AG04450 (cell line): ENCODE measurements at places on chromosomes 7 and 10.

DNA sequence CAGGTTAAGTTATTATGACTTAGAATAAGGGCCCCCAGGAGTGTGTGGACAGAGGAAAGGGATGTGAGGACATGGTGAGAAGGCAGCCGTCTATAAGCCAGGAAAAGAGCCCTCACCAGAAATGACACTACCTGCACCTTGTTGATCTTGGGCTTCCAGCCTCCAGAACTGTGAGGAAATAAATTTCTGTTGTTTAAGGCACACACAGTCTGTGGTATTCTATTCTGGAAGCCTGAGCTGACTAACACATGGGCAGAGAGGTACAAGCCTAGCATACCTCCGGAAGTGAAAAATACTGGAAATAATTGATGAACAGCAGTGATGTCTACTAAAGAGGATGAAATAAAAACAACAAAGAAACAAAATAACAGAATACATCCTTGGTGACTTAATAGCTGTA is 46.1 kb upstream of the GRB10 start:
- no peak for DNase-seq

DNA sequence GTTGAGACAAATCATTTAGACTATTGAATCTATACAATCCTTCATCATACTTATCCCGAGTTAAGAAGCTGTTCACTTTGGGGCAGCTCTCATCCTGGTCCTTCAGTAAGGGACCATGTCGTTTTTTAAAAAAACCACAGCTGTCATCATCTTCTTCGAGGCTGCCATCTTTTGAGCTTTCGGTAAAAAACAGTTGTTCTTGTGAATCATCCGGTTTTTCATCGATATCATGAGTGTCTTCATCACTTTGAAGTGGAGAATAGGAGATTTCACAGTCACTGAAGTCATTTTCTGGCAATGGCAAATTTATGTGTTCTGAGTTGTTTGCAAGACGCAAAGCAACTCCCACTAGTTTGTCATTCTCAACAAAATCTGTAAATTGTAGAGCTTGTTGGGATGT is 3.9 kb downstream of the DCLRE1A start:
- DNase-seq = no peak

DNA sequence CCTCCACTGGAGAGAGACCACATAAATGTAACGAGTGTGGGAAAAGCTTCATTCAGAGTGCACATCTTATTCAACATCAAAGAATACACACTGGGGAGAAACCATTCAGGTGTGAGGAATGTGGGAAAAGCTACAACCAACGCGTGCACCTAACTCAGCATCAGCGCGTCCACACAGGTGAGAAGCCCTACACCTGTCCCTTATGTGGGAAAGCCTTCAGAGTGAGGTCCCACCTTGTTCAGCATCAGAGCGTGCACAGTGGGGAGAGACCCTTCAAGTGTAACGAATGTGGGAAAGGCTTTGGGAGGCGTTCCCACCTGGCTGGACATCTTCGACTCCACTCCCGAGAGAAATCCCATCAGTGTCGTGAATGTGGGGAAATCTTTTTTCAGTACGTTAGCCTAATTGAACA is 20.6 kb downstream of the FAM200A start:
- no peak for DNase-seq

DNA sequence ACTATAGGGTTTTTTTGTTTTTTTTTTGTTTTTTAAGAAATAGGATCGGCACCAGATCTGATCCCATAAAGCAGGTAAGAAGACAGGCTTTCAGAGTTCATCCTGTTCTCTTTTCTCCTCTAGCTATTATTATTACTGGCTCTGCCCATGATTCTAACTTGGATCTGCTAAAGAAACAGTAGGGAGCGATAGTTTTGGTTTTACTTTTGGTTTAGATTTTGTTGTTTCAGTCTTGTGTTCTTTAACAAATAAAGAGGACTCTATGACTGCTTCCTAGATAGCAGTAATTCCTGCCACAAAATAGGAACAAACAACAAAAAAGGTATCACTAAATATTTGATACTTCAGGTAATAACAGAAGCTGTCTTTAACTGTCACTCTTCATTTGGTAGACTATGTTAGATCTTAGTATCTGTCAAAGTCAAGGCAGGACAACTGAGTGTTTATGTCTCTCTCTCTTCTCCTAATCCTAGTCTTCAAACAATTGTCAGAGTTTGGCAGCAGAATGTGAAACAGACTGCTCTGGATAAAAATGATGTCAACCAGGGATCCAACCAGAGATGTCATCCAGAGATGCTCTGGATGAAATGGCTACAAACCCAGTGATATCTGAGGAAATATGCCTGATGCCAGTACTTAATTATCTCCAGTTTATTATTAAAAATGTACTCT is 99.8 kb downstream of the KMT2C start:
- no peak for DNase-seq

DNA sequence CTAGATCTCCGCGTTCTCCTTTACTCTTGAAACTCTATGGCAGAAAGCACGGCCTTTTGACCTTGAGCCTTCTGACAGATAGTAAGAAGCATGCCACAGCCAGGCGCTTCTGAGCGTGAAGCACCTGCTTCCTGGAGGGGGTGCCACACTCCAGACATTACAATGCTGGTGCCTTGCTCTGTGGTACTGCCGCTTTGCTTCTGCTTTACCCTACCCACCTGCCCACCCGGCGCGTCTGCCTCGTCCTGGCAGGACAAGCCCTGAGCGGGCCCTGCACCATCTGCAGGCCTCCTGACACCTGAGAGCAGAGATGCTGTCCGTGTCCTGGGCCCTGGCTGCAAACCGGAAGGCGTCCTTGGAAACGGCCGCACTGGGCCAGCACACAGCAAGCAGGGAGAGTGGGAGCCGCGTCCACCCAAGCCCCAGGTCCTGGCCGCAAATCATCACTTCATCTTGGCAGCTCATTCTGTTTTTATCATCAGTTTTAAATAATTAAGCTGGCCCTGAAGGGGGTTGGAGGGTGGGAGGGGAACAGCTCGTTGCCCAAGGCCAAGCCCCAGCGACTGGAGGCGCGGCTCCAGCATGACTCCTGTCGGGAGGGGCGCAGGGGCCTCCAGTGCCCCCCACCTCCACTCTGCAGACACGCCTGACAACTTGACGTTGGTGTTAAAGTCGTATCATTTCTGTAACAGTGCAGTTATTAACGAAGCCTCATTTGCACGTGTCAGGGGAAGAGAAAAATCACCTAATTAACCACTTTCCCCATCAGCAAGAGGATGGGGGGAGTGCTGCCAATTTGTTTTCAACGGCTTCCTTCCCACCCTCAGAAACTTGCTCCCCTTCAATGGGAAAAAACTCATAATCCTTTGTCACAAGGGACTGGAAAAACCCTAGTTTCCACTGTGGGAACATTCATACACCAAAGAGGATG is 132.2 kb downstream of the MAD1L1 start:
- DNase-seq = no peak

DNA sequence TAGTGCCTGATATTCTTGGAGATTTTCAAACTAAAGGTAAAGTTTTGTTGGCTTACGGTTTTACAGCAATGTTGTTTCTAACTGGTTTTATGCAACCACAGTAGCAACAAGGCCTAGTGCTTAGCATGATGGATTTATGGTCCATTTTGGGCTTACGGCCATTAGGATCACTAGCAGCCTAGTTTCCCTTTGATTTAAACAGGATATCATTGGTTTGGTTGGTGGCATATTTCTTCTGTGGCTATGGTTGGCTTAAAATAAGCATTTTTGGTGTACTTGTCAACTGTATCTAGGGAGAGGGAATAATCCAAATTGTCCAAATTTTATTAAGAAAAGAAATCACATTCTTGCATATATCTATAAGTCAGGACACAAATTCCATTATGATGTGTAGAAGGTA is 194.0 kb downstream of the HDAC9 start:
- DNase-seq = no peak

GRCh38 chr7:142833174-142834048 is 21.5 kb upstream of the EPHB6 start:
- DNase-seq = no peak

DNA sequence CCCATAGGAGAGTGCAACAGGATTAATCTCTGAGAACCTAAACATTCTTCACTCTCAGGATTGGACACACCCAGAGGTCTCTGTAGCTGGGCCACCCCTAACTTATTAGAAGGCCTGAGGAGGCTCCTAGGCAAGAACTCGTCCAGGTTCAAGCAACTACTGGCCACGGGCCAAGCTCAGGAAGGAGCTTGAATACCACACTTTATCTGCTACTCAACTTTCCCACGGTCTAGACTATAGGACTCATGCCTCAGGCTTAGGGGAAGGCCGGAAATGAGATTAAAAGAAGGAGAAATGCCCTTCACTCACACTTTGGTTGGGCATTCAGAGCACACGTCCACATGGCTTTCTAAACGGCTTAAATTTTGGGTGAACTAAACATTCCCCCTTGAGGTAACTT is 142.8 kb upstream of the PHYHIPL start:
- no peak for DNase-seq

DNA sequence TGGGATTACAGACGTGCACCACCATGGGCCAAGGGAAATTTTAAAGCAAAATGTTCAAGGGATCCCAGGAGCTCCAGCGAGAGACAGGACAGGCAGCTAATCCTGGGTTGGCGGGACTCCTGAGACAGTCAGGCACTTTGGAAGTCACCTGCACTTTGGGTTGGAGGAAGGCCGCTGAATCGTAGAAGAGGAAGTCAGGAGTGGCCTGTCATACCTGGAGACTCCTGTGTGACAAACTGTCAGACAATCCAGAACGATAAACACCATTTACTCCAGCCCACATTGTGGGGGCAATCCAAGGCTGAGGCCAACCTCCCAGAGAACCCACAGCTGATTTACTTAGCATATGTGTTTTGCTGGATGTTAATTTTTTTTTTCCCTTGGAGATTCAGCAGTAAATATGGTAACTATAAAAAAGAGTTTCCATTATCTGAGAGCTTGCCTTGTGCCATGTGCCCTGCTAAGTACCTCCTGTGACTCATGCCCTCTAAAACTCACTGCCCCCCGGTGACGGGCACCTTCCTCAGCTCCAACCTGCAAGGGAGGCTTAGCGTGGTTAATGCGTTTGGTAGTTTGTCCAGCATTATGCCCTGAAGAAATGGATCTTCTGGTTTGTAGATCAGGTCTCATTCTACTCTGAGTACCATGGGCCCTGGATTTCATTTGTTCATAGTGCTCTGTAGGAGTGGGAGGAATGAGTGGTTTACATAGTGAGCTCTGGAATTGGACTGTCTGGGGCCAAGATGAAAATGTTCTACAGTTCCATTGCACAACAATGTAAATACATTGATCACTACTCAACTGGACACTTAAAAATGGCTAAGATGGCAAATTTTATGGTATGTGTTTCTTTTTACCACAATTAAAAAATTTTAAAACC is 50.9 kb downstream of the ICA1 start:
- no peak for DNase-seq

DNA sequence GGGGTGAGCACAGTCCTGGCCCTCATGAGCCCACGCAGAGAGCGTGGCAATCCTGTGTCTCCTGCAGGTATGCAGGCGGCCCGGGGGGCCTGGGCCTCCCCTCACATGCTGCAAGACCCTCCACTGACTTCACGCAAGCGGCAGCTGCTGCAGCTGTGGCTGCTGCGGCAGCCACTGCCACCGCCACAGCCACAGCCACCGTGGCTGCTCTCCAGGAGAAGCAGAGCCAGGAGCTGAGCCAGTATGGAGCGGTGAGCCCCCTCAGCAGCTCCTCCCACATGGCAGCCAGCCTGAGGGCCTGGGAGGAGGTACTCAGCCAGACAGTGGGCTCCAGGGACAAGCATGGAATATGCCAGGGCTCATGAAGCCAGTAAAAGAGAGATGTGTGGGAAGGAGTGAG is 8.7 kb downstream of the ZMIZ2 start:
- DNase-seq = no peak

GRCh38 chr7:159197066-159197975 is 52.7 kb upstream of the VIPR2 start:
- DNase-seq = no peak

DNA sequence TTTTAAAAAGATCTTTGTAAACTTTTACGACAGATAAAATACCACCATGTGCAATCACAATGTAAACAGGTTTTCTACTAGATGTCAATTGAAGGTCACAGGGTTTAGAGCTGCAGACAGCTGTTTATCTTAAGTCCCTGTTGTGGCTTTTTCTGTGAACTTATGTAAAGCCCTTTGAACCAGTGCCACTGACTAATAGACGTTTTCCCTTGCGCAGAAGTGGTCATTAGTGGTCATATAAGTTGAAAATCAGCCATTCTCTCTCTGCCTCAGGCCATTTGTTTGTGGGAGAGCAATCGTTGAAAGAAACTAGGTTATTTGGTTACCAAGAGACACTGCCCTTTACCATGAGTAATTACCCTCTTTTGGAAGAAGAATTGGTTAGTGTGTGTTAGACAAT is 23.9 kb downstream of the CACNB2 start:
- peak; percentile 41 for DNase-seq

- DNase-seq = no peak
Observed at GRCh38 chr10:110340816-110341215, 36.1 kb upstream of the SMNDC1 start.

DNA sequence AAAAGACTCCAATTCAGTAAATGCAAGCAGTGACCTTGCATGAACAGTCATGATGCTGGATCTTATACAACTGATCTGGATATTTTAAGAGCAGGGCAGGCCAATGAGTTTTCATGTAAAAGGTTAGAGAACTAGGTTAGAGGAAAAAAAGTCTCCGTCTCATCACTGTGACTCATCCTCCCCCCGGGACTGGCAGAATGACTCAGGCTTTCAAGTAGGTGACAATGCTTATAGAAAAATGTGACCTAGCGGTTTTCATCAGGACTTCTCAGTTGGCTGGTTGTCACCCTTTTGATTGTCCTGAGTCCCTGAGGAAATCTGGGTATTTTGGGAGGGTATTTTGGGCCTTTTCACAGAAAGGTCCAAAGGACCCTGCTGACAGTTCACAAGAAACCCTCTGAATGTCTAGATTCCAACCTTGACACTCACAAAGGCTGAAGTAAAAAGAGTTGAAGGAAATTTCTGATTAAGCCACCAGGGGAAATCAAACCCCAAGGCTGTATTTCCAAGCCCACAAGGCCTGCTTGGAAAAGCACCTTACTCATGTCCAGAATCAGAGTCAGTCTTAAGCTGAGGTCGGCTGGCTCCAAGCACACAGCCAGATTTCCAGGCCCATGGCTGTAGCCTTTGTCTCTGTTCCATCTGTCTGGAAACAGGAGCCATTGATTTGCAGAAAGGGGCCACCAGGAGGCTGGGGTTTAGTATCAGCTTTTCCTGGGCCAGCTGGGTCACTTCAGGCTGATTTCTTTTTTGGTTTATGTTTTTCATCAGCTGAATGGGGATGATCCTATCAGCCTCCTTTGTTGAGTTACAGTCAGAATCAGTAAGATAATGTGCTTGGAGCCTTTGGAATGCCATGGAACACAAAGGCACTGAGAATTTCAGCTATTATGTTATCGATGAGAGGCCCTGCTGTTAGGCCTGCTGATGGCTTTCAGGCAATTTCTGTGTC is 226.4 kb upstream of the HABP2 start:
- DNase-seq = no peak
